ENCODE measurements at places on chromosomes 6 and 20. TPM values are rescaled to one million over a fixed set of nuclear protein-coding genes. Genes with fewer than 3 reads are reported as not detected.

GRCh38 chr6:152957796-152958195 is 25.0 kb downstream of the FBXO5 start:
- DNase-seq = no peak

DNA sequence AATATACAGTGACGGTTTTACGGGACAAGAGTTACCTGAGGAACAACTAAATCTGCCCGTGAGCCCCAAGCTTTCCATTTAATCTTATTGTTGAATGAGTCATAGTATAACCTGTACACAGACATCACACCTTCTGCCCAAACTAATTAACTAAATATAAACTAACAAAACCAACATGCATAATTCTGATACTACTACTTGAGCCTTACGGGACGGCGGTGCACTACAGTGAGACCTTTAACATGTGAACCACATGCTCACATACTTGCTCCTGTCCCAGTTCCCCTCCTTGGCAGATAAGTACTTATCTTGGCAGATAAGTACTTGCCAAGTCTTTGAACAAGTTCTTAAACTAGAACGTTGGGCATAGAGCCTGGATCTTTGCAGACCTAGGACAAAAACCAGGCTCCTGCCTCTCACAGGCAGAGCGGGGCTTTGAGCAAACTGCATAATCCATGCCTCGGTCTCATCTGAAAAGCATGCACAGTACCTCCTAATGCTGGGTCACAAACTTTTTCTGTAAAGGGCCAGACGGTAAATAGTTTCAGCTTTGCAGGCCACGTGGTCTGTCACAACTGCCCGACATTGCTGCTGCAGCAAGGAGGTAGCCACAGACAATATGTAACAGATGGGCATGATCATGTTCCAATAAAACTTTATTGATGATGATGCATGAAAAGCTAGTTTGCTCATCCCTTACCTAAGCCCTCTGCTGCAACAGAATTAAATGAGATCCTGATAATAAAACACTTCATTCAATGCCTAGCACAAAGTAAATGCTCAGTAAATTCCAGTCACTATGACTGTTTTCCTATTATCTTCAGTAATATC is 23.0 kb downstream of the ZNF217 start:
- peak; percentile 13 for DNase-seq

The ZSCAN23 gene
- 0.25 TPM for total RNA-seq

GRCh38 chr6:79369026-79369425 is 134.5 kb upstream of the HMGN3 start:
- DNase-seq = no peak
